GM12865 (cell line): ENCODE measurements at places on chromosomes 6 and 20.

DNA sequence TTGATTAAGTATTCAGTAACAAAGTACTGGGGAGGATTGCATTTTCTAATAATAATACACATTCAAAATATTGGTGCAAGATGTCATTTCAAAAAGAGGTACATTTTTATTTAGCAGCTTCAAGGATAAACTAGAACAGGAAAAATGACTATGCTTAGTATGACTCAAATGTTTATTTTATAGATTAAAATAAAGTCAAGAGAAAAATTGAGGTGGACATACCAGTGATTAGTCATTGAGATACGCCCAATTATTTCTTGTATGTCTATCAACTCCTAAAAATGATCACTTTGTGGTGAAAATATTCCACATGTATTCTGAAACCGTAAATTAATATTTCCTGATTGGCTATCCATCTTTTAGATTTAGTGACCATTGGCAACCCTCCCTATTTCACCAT, 96.7 kb downstream of the PHF3 start:
- no peak for DNase-seq

DNA sequence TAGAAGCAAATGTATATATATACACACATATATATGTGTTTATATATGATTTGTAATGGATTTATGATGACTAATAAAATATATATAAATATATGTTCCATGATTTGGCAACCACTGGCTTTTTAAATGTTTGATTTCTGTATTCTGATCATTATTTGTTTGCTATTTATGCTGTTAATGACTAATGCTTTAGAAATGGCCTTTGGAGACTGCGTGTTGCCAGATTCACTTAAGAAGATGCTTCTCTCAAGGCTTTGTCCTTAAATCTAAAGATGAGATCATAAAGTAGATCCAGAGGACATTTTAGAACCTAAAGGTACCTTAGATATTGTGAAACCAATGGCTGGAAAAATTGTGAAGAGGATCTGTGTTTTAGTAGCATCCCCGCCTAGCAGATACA, 116.0 kb upstream of the SUPT3H start:
- no peak for DNase-seq

DNA sequence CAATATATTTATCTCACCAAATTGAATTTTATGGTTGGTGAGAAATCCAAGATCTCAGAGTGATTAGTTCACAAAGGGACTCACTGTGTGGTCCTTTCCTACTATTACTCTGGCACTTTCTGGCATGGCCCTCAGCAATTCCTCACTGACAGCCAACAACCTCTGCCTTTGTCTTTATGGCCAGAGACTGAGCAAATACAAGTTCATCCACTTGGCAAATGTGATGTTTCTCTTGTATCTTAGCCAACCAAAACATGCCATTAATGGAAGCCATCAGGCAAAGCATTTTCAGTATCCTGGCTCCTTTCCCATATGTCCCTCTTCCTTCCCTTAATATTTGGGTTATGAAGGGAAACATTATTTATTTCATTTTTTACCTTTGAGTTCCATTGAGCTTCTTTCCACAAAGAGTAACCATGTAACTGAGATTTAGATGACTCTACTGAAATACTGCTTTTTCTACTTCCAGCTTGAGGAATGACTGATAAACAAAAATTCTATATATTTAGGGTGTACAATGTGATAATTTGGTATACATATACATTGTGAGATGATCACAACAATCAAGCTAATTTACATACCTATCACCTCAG, 30.8 kb upstream of the SMLR1 start:
- DNase-seq = no peak

GRCh38 chr6:136983687-136984086, 61.1 kb downstream of the IL20RA start:
- no peak for DNase-seq

GRCh38 chr6:48973491-48973890, 489.6 kb downstream of the MMUT start:
- DNase-seq = no peak

GRCh38 chr20:33954504-33954903, 39.2 kb upstream of the RALY start:
- no peak for DNase-seq

DNA sequence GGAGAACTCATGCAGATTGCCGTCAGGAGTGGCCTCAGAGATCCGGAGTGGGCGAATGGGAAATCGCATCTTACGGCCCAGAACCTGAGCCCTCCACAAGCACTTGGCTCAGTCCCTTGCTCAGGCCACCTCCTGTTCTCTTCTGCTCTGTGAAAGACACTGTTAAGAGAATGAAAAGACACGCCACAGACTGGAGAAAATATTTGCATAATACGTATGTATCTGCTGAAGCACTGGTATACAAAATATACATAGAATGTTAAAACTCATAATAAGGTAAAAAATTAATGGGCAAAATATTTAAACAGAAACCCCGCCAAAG, 838 bp upstream of the POM121L2 start:
- no peak for DNase-seq

DNA sequence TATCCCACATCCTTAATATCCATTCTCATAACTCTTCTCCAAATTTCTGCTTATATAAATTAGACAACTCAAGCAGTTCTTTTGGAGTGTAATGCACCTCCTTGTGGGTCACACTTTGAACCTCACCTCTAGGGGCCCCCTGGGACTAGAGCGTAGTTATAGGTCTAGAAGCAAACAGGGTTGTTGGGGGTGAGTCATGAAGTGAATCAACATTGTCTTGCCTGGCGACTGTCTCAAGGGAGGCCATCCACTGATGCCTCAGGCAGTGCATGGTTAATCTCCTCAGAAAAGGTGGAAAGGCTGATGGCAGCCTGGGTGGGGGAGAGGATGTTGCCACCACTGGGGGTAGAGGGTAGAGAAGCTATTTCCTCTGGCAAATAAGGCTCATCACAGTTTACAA, 129.1 kb downstream of the TNFRSF21 start:
- no peak for DNase-seq

GRCh38 chr6:150353445-150353844, 15.4 kb upstream of the IYD start:
- DNase-seq = no peak

- DNase-seq = no peak
Observed at GRCh38 chr20:4147319-4147718, 132.0 kb upstream of the RNF24 start.

- no peak for DNase-seq
Observed at GRCh38 chr20:48808382-48809034, 19.3 kb downstream of the PREX1 start.

DNA sequence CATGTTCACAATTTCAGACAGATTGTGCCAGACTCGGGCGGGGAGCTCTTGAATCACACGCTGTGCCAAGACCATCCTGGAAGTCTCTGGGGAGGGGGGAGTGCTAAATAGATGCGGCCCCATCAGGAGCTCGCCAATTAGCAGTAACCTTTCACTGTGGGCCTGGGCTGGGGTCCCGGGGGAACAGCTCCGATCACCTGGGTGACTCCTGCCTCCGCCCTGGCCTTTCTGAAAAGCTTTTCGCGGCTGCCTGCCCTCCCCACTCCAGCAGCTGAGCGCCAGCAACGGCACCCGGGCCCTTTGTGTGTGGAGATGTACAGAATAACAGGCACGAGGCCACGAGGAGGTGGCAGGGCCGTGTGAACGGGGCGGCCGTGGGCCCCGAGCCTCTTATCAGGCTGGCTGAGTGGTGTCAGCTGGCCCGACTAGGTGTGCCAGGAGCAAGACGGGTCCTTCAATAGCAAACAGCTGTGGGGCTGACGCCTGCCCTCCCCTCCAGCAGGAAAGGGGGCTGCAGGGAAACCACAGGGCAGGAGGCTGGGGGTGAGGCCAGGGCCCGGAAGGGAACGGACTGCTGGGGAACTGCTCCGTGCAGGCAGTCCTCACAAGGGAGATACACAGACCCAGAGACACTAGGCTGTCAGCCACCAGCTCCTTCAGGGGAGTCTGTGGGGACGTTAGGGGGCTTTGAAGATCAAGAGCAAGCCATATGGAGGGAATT, 56.8 kb downstream of the NOL4L start:
- DNase-seq = no peak

- DNase-seq = peak; percentile 16
Observed at GRCh38 chr6:52994031-52994838, 849 bp downstream of the GSTA4 start.

DNA sequence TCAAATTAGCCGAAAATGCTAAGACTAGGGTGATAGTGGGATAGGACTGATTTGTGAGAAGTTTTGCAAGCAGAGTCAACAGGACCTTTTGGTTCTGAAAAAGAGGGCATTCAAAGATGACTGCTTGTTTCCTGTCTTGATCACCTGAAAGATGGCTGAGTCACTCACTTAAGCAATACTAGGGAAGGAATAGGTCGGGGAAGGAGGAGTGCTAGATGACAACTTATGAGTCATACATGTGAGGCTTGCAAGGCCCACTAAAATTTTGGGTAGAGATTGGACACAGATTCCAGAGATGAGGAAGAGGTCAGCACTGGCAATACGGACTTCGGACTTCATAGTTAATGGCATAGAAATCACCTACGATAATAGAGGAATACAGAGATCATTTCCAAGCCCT, 89.2 kb downstream of the FAM83B start:
- no peak for DNase-seq

- DNase-seq = no peak
Observed at GRCh38 chr6:28235912-28236452, 10.9 kb downstream of the ZSCAN9 start.

GRCh38 chr6:136466777-136467176, 83.4 kb downstream of the MAP7 start:
- DNase-seq = no peak

DNA sequence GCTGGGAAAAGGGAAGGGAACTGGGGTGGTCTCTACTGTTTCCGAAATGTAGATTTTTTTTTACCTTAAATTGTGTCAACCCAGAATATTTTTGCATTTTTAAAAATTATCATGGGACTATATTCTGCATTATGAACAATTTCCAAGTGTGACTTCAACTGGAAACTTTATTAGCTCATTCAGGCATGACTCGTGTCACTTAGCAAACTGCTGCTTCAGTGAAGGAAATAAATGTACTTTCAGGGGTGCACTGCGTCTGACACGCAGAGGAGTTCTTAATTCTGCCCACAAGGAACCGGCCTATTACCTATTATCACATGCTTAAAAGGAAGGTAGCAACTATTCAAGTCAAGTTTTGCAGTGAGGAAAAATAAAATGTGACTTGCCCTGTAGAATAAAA, 291.3 kb upstream of the PRDM1 start:
- DNase-seq = no peak

- no peak for DNase-seq
Observed at GRCh38 chr6:162177746-162178145, 549.8 kb downstream of the PRKN start.

DNA sequence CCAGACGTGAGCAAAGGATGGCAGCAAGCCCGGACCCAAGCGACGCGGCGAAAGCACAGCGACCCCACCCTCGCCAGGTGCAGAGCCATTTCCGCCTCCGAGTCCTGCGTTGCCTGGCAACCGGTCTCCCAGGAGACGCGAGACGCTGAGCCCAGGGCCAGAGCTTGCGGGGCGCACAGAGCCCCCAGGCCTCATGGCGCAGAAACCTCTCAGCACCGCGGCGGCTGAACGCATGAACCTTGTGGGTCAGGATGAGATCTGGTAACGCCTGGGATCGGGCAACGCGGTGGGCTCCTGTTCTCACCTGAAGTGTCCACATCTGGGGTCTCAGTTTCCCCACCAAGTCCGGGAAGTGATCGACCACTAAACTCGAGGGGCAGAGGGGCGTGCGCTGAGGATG, 77.7 kb downstream of the ANKRD60 start:
- DNase-seq = peak; percentile 3

DNA sequence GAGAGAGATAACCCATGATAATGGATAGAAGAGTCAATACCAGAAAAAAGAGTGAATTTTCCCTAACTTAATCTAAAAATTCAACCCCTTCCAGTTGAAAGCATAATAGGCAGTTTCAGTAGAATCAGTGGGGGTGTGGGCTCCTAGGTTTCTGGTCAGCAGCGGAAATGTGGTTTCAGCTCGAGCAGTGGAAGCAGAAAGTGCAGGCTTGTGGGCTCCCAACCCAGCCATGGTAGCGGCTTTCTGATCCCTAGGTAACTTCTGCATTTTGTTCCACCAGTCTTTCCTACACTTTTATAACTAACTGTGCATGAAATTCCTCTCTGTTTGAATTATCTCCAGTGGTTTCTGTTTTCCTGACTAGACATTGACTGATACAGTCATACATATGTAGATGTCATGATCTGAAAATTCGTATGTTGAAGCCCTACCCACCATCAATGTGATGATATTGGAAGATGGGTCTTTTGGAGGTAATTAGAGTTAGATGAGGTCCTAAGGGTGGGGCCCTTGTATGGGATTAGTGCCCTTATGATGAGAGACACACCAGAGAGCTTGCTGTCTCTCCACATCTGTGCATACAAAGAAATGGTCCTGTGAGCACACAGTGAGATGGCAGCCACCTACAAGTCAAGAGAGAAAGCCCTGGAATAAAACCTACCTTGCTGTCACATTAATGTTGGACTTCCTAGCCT, 6.5 kb upstream of the DDO start:
- peak; percentile 10 for DNase-seq

GRCh38 chr6:13367396-13367795, 39.1 kb upstream of the TBC1D7 start:
- DNase-seq = no peak

GRCh38 chr6:33787346-33787953, 1.5 kb downstream of the LEMD2 start:
- DNase-seq = no peak

DNA sequence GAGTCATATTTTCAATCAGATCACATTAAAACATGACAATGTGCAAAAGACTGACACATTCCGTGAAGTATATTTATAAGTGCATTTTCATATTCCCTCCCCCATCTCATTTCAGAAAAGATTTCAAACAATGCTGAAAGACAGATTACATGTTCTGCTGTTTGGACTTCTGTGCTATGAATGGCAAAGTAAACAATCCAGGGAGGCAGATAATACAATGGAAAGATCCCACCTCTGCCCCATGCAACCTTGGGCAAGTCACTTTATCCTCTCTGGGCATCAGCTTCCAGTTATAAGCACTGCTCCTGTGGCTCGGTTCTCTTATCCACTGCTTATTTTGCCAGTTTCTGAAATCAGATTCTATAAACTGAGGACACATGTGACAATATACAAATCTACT, 110.2 kb downstream of the RCAN2 start:
- DNase-seq = no peak

DNA sequence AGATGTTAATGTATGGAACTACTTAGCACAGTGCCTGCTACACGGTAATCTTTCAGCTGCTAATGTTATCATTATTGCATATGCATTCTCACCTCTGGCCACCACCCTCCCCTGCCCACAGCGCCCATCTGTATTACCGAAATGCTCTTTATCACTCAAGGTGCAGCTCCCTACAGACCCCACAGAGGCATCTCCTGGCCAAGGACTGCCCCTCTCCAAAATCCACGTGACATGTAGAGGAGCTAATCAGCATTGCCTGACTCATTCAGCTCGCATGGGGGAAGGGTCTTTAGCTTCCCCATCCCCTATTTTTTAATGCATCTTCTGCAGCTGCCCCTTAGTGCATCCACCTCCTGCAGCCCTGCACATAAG, 41.8 kb downstream of the SLC22A23 start:
- DNase-seq = no peak

GRCh38 chr6:111377558-111378120, 105.4 kb downstream of the REV3L start:
- DNase-seq = no peak

- no peak for DNase-seq
Observed at GRCh38 chr6:68502946-68503345, 132.1 kb upstream of the ADGRB3 start.
